CD4-positive, CD25-positive, alpha-beta regulatory T cell (primary cell): ENCODE measurements at places on chromosomes 7 and 10.

- peaks cover 62% of the 10 kb centered on the region for H3K4me1 ChIP-seq
- no peak for DNase-seq
- H3K27me3 ChIP-seq, result no peaks in the 10 kb centered on the region
- peak overlapping the region; percentile 81 for H3K4me3 ChIP-seq
- peak overlapping the region; percentile 92 for H3K27ac ChIP-seq
- no peaks in the 10 kb centered on the region for H3K36me3 ChIP-seq
These were observed 196.0 kb downstream of the RNLS start for GRCh38 chr10:88386821-88387773.

DNA sequence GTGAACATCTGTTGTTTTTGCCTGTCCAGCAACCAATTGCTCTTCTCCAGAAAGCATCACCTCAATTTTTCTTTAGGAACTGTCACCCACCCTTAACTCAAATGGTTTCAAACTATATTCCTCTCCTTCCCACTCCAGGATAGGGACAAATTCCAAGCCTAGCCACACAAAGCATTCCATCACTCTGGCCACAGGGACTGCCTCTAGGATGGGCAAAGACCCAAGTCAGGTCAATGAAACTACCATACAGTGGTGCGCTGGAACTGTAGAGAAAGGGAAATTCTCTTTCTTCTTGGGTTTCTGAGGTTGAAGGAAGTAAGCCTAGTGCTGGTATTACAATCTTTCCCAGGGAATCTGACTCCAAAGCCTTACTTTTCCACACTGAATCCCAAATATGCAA, 3.6 kb downstream of the MICU1 start:
- no peak overlapping the region for H3K27ac ChIP-seq
- H3K27me3 ChIP-seq, result no peaks in the 10 kb centered on the region
- H3K4me3 ChIP-seq, result no peak overlapping the region
- peaks cover 22% of the 10 kb centered on the region for H3K4me1 ChIP-seq

- H3K27me3 ChIP-seq, result no peaks in the 10 kb centered on the region
- H3K4me1 ChIP-seq, result no peaks in the 10 kb centered on the region
- peaks cover 51% of the 10 kb centered on the region for H3K36me3 ChIP-seq
- H3K27ac ChIP-seq, result no peak overlapping the region
These were observed 37.3 kb downstream of the SND1 start for GRCh38 chr7:127689194-127689772.

GRCh38 chr7:79785556-79785955, 332.1 kb upstream of the MAGI2 start:
- no peaks in the 10 kb centered on the region for H3K27me3 ChIP-seq
- H3K4me1 ChIP-seq, result no peaks in the 10 kb centered on the region
- H3K27ac ChIP-seq, result no peak overlapping the region
- no peak for DNase-seq

GRCh38 chr10:107740962-107741690, 576.6 kb upstream of the SORCS1 start:
- H3K27me3 ChIP-seq, result no peaks in the 10 kb centered on the region
- no peak for DNase-seq
- no peak overlapping the region for H3K4me3 ChIP-seq

GRCh38 chr7:120123528-120123927, 149.4 kb upstream of the KCND2 start:
- no peaks in the 10 kb centered on the region for H3K36me3 ChIP-seq
- no peak for DNase-seq
- H3K27me3 ChIP-seq, result no peaks in the 10 kb centered on the region
- no peaks in the 10 kb centered on the region for H3K4me1 ChIP-seq
- H3K27ac ChIP-seq, result no peak overlapping the region
- H3K4me3 ChIP-seq, result no peak overlapping the region

GRCh38 chr10:52908478-52908877, 135.9 kb upstream of the MBL2 start:
- no peak for DNase-seq
- H3K27me3 ChIP-seq, result no peaks in the 10 kb centered on the region
- no peaks in the 10 kb centered on the region for H3K36me3 ChIP-seq

DNA sequence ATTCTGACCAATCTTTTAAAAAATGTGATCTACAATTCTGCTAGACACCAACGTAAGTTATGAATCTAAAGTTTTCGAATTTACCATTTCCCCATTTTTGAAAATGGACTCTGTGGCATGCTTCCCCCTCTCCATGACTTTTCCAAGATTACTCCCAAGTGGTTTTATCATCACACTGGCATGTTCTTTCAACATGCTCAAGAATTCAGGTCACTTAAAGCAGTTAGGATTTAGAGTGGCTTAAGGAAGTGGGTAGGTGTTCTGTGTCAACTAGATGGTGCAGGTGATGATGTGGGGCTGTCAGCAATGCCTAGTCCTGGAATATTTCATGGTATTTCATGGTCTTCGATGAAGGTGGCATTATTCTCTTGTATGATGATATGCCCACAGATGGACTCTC, 164.0 kb upstream of the ASAH2 start:
- DNase-seq, result no peak
- no peaks in the 10 kb centered on the region for H3K36me3 ChIP-seq
- H3K4me3 ChIP-seq, result peak overlapping the region; percentile 96
- peaks cover 66% of the 10 kb centered on the region for H3K4me1 ChIP-seq

GRCh38 chr7:25031007-25031406, 51.0 kb upstream of the OSBPL3 start:
- H3K36me3 ChIP-seq, result no peaks in the 10 kb centered on the region
- no peak overlapping the region for H3K4me3 ChIP-seq
- no peak for DNase-seq
- H3K27me3 ChIP-seq, result no peaks in the 10 kb centered on the region
- no peak overlapping the region for H3K27ac ChIP-seq

DNA sequence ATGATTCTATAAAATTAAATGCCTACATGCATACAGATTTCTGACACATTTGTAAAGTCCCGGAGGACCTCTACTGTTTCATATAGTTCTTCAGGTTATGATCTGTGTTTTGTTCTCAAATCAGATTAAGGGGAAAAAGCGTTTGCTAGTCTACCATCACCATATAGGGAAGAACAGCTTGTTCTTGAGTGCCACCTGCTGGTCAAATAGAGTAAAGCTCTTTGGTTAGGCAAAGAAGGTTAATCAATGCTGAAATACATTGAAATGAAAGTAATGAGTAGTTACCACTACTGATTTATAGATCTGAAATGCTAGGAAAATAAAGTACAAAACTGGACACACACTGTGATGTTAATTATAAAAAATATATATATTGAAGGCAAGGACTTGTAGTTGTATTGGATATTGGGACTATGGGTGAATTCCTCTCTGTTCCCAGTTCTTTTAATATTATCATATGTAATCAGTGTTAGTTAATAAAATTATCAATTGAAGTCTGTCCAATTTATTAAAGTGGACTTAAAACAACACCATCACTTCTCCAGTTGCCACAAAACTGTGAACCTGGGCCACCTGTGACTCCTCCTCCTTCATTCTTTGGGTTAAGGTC, 72.6 kb upstream of the PDLIM1 start:
- H3K4me3 ChIP-seq, result no peak overlapping the region
- H3K27ac ChIP-seq, result no peak overlapping the region
- no peaks in the 10 kb centered on the region for H3K4me1 ChIP-seq
- H3K27me3 ChIP-seq, result peaks cover 1% of the 10 kb centered on the region
- peak; percentile 49 for DNase-seq
- no peaks in the 10 kb centered on the region for H3K36me3 ChIP-seq

- no peaks in the 10 kb centered on the region for H3K27me3 ChIP-seq
- no peak overlapping the region for H3K27ac ChIP-seq
- H3K36me3 ChIP-seq, result no peaks in the 10 kb centered on the region
- DNase-seq, result no peak
- no peaks in the 10 kb centered on the region for H3K4me1 ChIP-seq
These were observed 20.4 kb upstream of the HIPK2 start for GRCh38 chr7:139798221-139798620.

- DNase-seq, result no peak
- H3K4me3 ChIP-seq, result no peak overlapping the region
These were observed 233.3 kb downstream of the KIAA1217 start for GRCh38 chr10:24442234-24442633.

DNA sequence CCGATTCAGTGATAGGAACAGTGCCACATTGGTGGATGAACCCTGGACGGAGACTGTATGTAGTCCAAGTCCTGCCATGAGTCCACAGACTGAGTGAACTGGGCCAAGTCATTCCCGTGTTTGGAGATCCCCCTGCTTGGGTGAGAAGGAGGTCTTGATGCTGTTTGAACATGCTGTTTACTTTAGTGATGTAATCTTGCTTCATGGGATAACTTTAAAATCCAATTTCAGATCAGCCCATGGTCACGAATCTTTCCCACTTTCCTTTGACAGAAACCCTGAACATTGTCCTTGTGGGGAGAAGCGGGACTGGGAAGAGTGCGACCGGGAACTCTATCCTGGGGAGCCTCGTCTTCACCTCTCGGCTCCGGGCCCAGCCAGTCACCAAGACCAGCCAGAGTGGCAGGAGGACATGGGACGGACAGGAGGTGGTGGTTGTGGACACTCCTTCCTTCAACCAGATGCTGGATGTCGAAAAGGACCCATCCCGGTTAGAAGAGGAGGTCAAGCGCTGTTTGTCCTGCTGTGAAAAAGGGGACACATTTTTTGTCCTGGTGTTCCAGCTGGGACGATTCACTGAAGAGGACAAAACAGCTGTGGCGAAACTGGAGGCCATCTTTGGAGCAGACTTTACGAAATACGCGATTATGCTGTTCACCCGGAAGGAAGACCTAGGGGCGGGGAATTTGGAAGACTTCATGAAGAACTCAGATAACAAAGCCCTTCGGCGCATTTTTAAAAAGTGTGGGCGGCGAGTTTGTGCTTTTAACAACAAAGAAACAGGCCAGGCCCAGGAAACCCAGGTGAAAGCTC, 26.6 kb downstream of the GIMAP8 start:
- H3K36me3 ChIP-seq, result peaks cover 34% of the 10 kb centered on the region
- no peaks in the 10 kb centered on the region for H3K27me3 ChIP-seq
- peaks cover 47% of the 10 kb centered on the region for H3K4me1 ChIP-seq

DNA sequence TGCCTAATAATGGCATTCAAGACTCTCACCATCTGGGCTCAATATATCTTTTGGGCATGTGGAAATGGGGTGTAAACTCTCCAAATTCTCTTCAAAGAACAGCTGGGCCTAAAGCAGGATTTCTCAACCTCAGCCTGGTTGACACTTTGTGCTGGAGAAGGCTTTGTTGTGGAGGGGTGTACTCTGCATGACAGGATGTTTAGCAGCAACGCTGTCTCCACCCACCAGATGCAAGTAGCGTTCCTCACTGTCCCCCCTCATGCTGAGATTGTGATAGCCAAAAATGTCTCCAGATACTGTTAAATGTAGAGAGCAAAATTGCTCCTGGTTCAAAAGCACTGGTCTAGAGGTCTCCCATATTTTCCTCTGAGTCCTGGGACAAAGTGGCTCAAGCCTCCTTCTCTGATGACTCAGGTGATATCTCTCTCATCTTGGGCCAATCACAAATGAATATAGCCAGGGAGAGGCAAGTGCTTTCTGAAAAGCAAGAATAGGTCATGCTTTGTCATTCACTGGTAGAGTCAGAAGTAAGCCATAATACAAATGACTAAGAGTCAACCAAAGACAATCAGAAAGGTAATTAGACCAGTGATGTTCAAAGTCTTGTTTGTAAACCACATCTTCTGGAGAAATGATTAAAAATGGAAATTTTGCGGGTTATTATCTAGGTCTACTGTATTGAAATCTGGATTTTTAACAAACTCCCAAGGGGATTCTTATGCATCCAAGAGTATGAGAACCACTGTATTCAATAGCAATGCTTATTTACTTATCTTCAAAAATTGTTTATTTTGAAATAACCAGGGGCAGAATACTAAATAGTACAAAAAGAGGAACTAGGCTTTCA, 330.8 kb downstream of the PTEN start:
- DNase-seq, result peak; percentile 48
- no peaks in the 10 kb centered on the region for H3K36me3 ChIP-seq
- no peaks in the 10 kb centered on the region for H3K27me3 ChIP-seq

DNA sequence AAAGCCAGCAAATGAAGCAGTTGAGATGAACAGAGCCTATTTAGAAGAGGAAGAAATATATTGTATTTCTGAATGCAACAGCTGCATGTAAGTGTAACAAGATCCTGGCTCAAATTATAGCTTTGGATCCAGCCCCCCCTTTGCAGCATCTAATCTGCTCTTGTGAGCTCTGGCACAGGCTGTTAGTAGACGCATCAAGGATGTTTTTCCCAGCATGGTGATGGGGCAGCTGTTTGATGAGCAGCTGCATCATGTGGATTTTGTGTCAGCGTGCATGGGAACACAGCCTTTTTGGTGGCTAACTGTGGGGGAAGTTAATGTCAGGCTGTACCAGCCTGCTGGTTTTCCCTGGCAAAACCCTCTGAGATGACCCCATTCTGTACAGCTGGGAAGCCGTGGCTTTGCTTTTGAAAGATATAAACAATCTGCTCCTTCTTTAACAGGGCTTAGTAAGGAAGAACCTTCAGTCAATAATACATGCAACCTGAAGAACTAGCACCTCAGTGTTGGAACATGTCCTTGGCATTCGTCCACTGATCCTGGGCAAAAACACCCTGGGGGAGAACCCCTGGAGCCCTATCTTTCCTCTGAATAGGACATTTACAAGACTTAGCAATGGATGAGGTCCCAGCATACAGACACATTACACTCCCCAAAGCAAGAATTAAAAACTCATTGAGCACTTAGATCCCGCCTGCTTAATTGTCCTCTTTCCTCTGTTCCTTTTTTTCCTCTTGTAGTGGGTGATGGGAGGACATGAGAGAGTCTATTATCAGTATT, 70.6 kb downstream of the NPS start:
- no peak for DNase-seq
- no peaks in the 10 kb centered on the region for H3K27me3 ChIP-seq
- H3K27ac ChIP-seq, result no peak overlapping the region
- no peaks in the 10 kb centered on the region for H3K4me1 ChIP-seq

- no peak overlapping the region for H3K4me3 ChIP-seq
- no peaks in the 10 kb centered on the region for H3K36me3 ChIP-seq
- H3K27me3 ChIP-seq, result no peaks in the 10 kb centered on the region
- no peak overlapping the region for H3K27ac ChIP-seq
- no peak for DNase-seq
These were observed 222.6 kb downstream of the HTR7 start for GRCh38 chr10:90635111-90635765.

DNA sequence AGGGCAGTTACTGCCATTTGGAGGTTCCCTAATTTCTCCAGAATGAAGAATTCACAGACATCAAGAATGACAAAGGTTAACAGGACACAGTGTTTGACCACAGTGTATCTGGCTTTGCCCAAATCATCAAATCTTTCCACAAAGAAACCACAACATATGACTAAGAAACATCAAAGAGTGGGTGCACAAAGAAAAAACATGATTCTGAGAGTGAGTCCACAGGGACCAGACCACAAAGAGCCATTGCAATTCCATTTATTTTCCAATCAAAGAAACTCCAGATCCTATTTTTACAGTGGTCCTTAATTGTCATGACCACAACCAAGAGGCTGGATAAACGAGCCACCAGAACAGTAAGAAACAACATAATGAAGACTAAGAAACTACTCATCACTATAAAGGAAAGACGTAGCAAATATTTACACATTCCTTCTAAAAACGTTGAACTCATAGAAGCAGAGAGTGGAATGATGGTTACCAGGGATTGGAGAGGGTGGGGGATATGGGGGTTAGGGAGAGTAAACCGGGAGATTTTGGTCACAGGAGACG, 286.5 kb downstream of the DOCK4 start:
- no peaks in the 10 kb centered on the region for H3K4me1 ChIP-seq
- no peaks in the 10 kb centered on the region for H3K36me3 ChIP-seq
- DNase-seq, result no peak
- no peak overlapping the region for H3K4me3 ChIP-seq
- H3K27me3 ChIP-seq, result no peaks in the 10 kb centered on the region

- no peak overlapping the region for H3K27ac ChIP-seq
- H3K36me3 ChIP-seq, result no peaks in the 10 kb centered on the region
- no peak overlapping the region for H3K4me3 ChIP-seq
- H3K4me1 ChIP-seq, result no peaks in the 10 kb centered on the region
These were observed 108.3 kb downstream of the TNS3 start for GRCh38 chr7:47473499-47474210.
